HS-27A (cell line): ENCODE measurements at places on chromosomes 1 and 21.

DNA sequence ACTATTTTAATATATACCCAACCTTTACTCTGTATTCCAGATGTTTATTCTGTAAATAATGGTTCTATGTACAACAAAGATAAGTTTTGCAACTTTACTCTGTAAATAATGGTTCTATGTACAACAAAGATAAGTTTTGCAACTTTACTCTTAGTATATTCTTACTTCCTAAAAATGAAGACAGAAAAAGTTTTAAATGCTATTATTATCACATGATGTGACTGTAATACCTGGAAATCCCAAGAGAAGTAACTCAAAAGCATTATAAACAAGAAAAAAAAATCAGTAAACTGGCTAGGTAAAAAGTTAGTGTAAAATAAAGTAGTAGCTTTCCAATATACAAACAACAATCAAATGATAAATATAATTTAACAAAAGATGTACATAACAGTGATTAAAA is 18.5 kb upstream of the EXO1 start:
- no peak for DNase-seq

GRCh38 chr1:185241127-185241526 is 75.9 kb downstream of the IVNS1ABP start:
- no peak for DNase-seq

- no peak for DNase-seq
These were observed 2.6 kb upstream of the LDLRAP1 start for GRCh38 chr1:25540750-25541342.

GRCh38 chr21:34580181-34580700 is 34.7 kb downstream of the RCAN1 start:
- DNase-seq = no peak

- no peak for DNase-seq
These were observed 92.3 kb upstream of the IVNS1ABP start for GRCh38 chr1:185409345-185409744.

DNA sequence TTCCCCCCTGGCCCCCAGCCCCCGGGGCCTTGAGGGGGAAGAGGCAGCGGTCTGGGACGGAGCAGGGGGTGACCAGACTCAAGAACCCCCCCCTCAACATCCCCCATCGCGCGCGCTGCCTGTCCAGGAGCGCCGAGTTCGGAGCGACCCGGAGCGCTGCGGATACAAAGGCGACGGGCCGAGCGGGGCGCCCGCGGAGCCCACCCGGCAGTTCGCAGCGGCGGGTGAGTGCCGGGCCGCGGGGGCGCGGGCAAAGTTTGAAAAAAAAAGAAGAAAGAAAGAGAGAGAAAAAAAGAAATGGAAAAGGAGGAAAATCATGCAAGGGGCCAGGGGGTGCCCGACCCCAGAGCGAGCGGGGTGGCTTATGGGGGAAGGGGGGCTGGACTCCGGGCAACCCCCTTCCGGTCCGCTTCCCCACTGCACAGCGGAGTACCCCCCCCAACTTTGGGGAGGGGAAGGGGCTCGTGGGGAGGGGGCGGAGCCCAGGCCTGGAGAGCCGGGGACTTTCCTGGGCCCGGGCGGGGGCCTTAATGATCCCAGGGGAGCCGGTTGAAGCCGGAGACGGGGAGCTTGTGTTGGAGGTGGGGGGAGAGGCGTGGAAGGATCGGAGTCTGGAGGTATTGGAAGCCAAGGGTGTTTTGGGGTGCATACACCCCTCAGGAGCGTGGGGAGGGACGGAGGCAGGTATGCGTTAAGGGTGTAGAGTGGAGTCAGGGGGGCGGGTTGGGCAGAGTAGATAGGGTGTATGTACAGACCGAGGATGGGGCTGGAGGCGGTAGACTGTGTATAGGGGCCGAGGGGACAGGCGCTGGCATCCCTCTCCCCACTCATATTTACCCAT is 502 bp downstream of the VANGL2 start:
- DNase-seq = no peak

DNA sequence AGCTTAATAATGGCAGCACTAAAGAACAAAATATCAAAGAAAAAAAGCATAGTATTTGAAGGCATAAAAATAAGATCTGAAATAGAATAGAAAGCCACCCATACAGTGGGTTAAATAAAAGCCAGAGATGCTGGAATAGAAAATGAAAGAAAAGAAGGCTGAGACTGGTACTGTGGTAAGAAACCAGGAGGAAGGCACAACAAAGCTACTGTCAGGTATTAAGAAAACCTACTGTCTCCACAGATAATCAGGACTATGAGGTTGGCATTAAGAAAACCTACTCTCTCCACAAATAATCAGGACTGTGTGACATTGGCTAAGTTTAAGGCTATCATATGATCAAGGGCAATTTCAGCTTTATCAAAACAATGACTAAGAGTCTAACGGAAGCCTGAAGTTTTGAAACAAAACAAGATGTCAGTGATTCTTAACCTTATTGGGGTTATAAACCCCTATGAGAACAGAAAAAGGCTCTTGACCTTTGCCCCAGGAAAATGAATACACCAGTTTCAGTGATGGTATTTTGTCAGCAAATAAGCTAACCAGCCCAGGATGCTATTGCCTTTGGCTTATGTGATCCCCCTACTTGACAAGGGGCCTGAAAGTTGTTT is 24.4 kb downstream of the MCOLN2 start:
- DNase-seq = no peak

DNA sequence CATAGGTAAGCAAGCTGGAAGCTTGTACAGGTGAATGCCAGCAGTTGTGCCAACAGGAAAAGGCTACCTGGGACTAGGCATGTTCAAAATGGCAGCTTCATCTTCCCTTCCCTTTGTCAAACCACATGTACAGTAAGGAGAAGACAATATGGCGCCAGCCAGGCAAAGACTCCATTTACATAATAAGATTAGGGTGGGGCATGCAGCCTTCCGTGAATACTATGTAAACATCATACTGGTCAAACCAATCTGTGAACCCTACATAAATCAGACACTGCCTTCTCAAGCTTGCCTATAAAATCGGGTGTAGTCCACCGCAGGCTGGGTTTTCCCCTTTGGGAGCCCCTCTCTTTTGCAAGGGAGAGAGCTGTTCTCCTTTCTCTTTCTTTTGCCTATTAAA is 24.6 kb downstream of the ATF3 start:
- DNase-seq = no peak
